Fibroblast of skin of scalp (primary cell): ENCODE measurements at places on chromosomes 12 and 14.

DNA sequence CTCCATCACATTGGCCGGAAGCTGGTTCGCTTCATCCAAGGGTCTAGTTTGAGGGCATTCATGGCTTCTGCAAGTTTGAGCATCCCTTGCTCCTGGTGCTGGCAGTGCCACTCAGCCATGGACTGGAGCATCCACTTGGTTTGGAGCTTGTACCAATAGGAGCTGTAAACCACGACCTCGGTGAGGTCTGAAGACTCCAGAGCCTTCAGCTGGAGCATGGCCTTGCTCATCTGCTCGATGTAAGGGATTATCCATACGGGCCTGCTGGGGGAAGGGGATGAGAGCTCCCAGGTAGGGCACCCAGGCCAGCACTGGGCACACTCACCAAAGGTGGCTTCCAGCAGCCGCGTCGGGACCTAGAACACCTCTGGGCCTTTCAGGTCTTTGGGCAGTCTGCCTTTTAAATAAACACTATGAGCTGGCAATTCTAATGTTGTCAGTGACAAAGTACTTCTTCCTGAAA lies 13.5 kb downstream of the FOS start:
- no peak for DNase-seq

- DNase-seq = peak; percentile 75
Observed at GRCh38 chr12:50057000-50057841, at the start of gene ASIC1. ASIC1 (plus strand) TSS chr12:50057596; CDS start chr12:50058767, 1,171 bp downstream.

DNA sequence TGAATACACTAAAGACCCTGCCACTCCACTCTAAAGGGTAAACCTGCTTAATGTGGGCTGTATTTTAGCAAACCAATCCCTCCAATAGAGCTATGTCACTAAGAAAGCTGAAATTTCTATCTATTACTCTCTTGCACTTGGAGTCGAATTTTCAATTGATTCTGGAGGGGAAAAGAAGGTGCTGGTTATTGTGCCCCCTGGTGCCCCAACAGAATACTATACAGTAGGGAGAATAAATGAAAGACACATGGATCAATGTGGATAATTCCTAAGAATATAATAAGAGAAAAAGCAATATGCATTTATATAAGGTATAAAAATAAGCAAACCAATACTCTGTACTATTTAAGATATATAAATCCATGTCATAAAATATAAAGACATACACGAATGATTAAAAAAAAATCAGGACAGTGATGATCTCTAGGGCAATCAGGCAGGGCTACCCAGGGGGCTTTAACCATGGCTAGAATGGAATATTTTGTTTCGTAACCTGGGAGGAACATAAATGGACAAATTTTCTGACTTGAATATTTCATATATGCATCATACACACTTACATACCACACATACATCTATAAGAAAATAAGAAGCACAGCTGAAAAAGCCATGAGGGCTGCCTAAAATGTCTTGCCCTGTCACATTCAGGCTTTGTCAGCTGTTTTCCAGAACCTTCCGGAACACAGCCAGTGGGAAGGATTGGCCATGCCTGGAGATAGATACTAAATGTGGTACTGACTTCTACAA lies 54.4 kb downstream of the EFCAB11 start:
- DNase-seq = peak; percentile 90

- no peak for DNase-seq
Observed at GRCh38 chr14:95052016-95052585, 105.2 kb downstream of the DICER1 start.

- no peak for DNase-seq
Observed at GRCh38 chr14:104556256-104557021, 23.1 kb upstream of the C14orf180 start.
